ENCODE measurements at places on chromosomes 11 and 22.

DNA sequence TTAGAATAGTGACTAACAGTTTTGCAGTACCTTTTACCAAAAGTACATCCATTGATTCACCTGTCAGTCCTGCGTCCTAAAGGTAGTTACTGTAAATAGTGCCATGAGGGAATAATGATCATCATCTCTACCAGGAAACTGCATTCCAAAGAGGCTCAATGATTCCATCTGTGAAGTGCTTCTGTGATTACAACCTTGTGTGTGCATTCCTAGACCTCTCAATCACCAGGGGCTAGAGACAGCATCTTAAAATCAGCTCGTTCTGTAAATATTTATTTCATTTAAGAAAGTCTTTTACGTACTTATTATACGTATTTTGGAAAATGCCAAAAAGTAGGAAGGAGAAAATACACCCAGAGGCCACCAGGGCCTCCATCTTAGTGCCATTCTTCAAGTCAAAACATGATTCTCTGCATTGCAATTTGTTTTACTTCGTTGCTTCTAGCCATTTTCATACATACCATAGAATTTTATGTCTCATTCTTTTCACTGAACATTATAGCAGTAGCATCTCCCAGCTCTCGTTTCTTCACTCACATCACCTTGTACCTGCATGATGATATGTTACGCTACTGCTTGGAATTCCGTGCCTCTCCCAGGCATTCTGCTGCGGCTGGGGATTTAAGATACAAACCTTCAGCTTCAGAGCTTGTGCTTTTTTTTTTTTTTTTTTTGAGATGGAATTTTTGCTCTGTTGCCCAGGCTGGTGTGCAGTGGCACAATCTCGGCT is 117.0 kb downstream of the SEZ6L start:
- DNase-seq, result no peak

DNA sequence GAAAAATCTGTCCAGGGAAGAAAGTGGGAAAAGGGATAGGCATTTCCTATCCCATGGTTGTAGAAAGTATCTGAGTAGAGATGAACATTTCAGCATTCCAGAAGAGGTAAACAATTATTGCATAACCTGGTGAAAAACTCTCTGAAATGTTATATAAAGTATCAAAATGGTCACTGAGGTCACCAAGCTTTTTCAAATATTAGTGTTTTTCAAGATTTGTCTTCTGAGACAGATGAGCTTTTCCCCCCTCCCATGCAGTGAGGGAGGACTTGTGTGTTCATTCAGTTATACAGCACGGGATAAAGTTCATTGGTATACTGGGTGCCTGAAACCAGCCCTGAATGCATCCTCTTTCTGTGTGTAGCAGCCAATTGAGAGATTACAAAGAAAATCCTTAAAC is 1.9 kb upstream of the DEPDC7 start:
- DNase-seq, result no peak

- no peak for DNase-seq
Measured at GRCh38 chr11:113876798-113877669, 1.7 kb upstream of the USP28 start.

DNA sequence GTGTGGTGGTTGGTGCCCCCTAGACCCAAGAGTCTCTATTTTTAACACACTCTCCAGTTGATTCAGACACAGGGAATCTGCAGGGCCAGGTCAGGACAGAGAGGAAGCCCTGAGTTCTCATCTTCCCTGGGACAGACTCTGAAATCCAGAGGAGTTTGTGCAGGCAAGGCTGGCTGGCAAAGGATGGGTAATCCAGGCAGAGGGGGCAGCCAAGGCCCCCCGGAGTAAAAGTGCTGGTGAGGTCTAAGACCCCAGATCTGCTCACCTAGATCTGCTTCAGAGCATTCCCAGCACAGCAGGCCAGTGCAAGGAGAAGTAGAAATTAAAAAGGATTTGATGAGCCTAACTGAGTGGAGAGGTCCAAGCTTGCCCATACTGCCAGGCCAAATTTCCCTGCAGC is 40.6 kb upstream of the MN1 start:
- no peak for DNase-seq

DNA sequence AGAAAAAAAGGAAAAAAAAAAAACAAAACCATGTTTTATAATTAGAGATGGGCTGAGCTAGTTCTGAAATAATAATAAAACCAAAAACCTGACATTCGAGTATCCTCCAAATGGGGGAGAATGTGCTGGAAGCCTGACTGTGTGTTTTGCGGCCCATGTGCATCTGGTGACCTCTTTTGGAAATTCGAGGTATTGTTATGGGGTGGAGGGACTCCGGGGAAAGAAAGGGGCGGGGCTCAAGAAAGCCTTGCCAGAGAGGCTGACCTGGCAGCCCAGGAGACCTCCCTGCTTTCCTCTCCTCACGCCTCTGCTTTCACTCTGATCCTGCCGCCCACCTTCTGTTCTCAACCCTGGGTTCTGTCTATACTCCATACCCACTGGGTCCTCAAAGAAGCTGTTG is 72.9 kb downstream of the CTTN start:
- no peak for DNase-seq

DNA sequence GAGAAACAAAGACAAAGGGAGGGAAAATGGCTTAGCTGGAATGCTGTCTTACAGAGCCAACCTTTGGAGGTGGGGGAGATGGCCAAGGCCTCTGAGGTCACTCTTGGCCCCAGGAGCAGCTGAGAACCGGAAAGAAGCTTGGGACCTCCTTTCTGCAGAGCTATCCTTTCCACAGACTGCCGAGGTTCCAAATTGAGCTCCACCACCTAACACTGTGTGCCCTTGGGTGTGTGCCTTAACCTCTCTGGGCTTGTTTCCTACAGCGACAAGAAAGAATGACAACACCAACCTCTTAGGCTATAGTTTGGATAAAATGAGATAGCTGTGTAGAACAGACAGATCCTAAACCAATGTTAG is 23.2 kb downstream of the RTN4RL2 start:
- no peak for DNase-seq

- DNase-seq, result no peak
Measured at GRCh38 chr11:133825666-133826065, 19.6 kb downstream of the SPATA19 start.

DNA sequence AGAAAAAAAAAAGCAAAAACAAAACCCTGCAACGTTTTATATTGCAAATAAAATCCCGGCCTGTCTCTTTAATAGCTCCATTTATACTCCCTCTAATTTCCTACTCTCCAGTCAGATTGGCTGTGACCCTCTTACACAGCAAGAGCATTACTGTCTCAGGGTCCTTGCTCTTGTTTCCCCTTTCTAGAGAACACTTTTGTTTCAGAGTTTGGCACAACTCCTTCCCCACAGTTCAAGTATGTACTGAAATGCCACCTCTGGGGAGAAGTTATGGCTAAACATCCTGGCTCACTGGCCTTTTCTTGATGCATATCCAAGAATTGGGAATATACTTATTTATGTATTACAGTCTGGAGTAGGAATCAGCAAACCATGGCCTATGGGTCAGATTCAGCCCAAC is 2.6 kb downstream of the CASP12 start:
- no peak for DNase-seq

DNA sequence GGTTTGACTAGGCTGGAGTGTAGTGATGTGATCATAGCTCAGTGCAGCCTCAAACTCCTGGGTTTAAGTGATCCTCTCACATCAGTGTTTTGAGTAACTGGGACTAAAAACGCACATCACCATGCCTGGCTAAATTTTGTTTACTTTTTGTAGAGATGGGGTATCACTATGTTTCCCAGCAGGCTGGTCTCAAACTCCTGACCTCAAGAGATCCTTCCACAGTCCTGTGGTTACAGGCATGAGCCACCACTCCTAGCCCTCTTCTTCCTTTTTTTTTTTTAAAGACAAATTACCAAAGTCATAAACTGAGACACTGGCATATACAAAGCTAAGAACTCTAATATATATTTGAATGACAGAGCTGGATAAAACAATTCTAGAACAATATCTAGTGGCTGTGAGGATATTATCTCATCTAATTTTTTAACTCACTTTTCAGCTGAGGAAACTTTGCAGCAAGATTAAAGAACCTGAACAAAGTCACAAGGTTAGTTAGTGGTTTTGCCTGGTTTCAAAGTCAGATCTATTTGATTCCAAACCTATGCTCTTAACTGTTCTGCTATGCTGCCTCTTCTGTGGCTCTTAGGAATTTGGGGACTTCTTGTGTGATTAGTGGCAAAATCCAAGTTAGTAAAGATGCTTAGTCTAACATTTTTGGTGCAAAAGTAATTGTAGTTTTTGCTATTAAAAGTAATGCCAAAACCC is 95.3 kb upstream of the RAG2 start:
- no peak for DNase-seq

- no peak for DNase-seq
Measured at GRCh38 chr11:122882189-122882856, at the start of gene JHY. JHY (plus strand) TSS chr11:122882759; CDS start chr11:122885850, 3,091 bp downstream.

DNA sequence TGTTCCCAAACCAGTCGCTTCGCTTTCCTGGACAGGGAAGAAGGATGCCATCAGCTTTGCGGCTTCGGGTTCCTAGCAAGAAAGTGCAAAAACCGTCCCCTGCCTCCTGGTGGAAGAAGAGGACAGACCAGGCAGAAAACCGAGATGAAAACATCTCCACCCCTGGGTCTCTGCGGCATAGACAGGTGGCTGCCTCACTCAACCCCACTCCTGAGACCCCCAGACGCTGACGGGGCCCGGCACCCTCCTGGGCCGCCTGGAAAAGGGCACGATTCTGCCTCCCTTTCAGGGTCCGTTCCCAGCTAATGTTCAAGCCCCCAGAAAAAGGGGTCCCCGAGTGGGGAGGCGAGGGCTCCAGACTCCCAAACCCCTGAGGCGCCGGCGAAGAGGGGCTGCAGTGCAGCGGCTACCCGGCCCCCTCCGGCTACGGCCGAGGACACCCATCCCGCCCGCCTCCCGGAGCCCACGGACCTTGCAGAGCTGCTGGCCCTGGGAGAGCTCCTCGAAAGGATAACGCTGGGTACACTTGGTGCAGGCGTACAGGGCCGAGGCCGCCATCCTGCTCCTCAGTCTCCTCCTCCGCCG is 569 bp downstream of the FAM76B start:
- peak; percentile 58 for DNase-seq

- no peak for DNase-seq
Measured at GRCh38 chr11:24122291-24122690, 374.6 kb upstream of the LUZP2 start.

- no peak for DNase-seq
Measured at GRCh38 chr22:31659246-31659645, 2.8 kb downstream of the PISD start.

GRCh38 chr11:130718120-130718519 is 198.2 kb downstream of the SNX19 start:
- no peak for DNase-seq

- no peak for DNase-seq
Measured at GRCh38 chr11:78030429-78031325, 7.6 kb upstream of the KCTD14 start.

GRCh38 chr11:69686856-69687255 is 11.7 kb upstream of the LTO1 start:
- DNase-seq, result no peak

GRCh38 chr11:73321604-73322381 is 13.7 kb downstream of the ARHGEF17 start:
- DNase-seq, result no peak

GRCh38 chr11:44518968-44519550 is 46.4 kb upstream of the CD82 start:
- DNase-seq, result no peak

- peak; percentile 25 for DNase-seq
Measured at GRCh38 chr11:104163100-104164027, 583 bp downstream of the PDGFD start.

- DNase-seq, result no peak
Measured at GRCh38 chr22:40290516-40290915, 55.8 kb upstream of the ADSL start.

GRCh38 chr11:107840129-107840484 is 18.5 kb downstream of the SLC35F2 start:
- no peak for DNase-seq

- no peak for DNase-seq
Measured at GRCh38 chr22:35482311-35482710, 58.3 kb upstream of the RASD2 start.

DNA sequence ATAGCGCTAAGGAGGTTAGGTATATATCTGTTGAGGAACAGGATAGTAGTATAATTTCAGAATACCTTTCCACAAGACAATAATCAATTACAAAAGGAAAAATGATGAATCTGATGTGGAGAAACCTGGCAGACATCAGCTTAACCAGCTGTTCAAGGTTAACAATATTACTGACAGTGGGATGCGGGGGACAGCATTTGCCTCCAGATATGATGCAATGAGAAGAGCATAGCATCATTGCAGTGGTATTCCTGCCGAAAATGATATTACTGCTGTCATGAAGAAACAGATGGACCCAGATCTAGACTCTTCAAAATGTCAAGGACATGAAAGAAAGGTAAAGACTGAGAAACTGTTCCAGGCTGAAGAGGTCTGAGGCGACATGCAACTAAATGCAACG is 49.7 kb downstream of the RBFOX2 start:
- no peak for DNase-seq

- peak; percentile 19 for DNase-seq
Measured at GRCh38 chr11:86245369-86246292, 1.1 kb downstream of the EED start.

- DNase-seq, result no peak
Measured at GRCh38 chr11:89293965-89294679, 116.4 kb downstream of the TYR start.

- no peak for DNase-seq
Measured at GRCh38 chr22:29883775-29884097, 762 bp downstream of the MTMR3 start.

- DNase-seq, result no peak
Measured at GRCh38 chr11:120126620-120127019, 11.3 kb downstream of the TRIM29 start.

DNA sequence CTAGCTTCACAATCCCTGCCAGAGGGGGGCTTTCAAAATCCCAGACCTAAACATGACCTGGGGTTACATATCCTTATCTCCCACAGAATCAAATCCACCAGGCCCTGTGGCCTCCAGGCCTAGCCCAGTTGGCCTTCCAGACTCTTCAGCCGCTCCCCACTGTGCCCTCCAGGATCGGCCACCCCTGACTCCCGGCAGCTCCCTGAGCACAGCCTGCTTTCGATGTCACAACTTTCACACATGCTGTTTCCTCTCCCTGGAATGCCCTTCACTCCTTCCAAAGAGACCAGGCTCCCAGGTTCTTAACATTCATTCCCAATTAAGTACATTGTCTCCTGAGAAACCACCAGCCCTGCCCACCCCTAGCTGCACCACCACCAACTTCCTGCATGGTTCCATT is 62.7 kb downstream of the CSNK2A3 start:
- DNase-seq, result no peak

GRCh38 chr11:130787092-130787616 is 129.1 kb downstream of the SNX19 start:
- DNase-seq, result no peak
